HAP-1 (cell line): ENCODE measurements at places on chromosomes 11 and 22.

DNA sequence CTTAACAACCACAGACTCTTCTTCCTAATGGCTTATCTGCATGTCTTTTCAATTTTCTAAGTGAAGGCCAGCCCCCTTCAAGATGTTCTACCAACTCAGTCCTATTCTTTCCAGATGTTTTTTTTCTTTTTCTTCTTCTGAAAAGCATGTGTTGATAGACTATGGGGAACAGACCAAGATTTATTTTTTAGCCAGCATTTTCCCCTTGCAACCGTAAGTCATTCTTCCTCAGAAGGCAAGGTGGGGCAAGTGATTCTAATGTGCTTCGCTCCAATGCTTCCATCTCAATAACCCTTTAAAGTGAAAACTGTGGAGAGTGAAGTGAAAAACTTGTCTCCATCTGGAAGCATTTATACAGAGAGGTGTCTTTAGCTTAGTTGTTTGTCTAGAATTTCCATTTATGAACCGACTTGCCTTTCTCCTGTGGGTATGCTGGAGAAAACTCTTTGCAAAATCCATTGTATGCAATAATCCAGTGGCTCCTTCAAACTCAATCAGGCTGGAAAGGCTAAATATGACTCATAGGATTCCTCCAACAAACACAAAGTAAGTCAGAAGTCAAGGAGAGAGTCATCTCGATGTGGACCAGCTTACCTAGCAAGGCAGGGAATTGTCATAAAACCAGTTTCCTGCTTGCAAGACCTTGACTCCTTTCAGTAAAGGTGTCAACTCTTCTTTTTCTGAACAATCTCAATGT lies 83.7 kb downstream of the MAML2 start:
- DNase-seq: no peak

DNA sequence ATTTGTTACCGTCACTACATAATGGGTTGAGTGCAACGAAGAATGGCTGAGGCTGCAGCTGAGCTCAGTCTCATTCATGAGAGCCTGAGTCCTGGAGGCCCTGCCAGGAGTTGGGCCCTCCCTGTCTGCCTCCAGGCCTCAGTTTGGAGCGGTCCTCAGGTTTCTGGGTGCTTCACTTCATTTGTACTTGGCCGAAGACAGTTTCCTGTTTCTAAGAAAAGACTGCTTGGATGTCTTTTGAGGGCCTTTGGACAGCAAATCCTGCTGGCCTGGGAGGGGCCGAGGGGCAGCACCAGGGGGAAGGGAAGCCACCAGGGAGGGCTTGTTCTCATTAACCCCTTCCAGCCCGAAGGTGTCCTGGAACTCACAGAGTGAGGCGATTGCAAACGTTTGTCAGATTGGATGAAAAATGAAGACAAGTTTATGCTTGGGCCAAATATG lies 163.1 kb downstream of the ETS1 start:
- DNase-seq: no peak

DNA sequence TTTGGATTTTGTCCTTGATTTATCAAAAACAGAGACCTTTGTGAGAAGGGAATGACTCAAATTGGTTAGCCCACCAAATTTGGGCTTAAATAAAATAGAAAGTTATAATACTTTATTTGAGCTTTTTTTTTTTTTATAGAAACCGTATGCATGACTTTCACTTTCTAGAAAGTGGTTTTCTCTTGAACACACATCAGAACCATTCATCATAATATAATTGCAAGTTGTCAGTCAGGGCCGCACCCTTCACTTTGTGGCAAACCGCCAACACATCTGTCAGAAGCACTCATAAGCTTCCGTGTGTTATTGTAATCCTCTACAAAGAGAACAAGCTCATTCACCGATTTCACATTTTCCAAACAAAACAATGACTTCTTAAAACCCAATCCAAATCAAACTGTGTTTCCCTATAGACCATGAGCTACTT lies 76.1 kb downstream of the SOX6 start:
- peak; percentile 82 for DNase-seq

DNA sequence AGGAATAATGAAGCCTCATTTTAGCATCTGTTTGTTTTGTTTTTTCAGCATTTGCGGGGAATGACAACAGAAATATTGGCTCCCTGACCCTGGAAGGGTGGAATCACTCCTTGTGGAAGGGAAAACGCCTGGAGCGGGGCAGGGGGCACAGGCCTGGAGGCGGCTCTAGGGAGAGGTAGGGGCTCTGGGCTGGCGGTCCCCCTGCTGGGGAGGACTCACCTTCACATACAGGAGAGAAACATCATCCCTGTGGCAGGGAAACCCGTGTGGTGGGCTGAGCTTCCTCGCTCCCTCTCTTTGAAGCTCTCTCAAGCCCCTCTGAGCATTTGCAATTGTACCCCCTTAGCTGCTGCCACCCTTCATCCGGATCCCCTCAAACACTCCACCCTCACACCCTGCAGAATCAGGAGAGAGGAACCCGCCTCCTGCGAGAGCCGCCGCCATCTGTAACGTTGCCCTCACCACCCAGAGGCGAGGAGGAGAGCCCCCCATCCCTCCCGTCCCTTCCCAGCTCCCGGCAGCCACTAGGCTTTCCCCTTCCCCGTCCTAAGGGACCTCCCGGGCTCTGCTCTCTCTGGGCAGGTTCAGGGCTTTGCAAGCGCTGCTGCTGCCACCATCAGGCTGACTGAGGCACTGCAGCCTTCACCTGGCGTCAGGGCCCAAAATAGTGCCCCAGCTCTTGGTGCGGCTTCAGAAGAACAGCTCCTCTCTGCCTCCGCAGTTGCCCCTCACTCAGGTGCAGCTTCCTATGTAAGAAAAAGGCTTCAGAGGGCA lies 10.4 kb downstream of the KIRREL3 start:
- DNase-seq: peak; percentile 52

DNA sequence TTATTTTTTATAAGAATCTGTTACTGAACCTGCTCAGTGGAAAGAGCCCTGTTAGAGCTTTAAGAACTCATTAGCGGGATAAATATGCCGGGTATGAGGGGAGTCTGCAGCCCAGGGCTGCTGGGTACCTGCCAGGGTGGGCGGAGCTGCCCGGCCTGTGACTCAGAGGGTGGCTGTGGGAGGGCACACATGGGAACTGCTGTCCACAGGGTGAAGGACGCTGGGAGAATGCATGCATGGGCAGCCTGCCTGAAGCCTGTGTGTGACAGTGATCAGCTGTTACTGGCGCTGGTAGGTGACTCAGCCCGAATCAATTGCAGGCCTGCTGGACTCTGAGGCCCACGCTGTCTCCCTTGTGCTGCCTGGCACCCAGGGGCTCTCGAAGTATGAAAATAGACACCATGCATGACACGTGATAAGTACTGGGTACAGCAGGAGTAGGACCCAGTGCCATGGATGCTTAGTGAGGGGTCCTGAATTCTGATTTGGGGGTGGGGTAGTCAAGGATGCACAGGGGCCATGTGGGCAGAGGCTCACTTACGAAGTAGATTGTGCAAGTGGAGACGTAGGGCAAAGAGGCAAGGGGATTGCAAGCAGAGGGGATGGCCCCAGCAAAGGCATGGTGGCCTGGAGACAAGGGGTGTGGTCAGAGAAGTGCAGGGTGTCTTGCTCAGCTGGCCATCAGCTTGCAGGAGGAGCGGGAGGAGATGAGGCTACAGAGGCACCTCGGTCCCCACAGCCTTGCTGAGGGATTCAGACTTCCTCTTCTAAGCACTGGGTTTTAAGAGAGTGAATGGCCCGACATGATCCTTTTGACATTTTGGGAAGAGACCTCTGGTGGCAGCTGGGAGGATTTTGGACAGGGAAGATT lies 36.5 kb downstream of the GRIK4 start:
- DNase-seq: peak; percentile 49

- DNase-seq: no peak
Observed at GRCh38 chr11:10764412-10764811, 13.4 kb downstream of the CTR9 start.

- DNase-seq: no peak
Observed at GRCh38 chr11:13076961-13077360, 67.8 kb downstream of the RASSF10 start.

- DNase-seq: no peak
Observed at GRCh38 chr11:33667819-33668467, 32.7 kb downstream of the C11orf91 start.

GRCh38 chr11:128565881-128566280 lies 21.5 kb downstream of the ETS1 start:
- no peak for DNase-seq

- DNase-seq: peak; percentile 54
Observed at GRCh38 chr11:118953265-118953664, 2.8 kb upstream of the UPK2 start.

DNA sequence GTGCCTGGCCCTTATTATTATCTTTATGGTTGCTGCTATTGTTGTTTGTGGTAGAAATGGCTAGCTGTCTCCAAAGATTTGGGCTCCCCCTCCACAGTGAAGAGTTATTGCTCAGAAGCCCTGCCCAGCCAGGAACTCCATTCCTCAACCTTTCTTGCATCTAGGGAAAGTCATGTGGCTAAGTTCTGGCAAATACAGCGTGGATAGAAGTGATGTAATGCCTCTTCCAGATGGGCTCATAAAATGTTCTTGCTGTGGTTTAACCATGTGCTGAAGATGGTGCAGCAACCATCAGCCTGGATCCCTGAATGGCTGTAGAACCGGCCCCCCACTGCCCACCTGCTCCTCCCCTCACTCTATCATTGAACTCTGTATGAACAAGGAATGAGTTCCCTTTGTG lies 203.5 kb upstream of the E2F8 start:
- DNase-seq: no peak

DNA sequence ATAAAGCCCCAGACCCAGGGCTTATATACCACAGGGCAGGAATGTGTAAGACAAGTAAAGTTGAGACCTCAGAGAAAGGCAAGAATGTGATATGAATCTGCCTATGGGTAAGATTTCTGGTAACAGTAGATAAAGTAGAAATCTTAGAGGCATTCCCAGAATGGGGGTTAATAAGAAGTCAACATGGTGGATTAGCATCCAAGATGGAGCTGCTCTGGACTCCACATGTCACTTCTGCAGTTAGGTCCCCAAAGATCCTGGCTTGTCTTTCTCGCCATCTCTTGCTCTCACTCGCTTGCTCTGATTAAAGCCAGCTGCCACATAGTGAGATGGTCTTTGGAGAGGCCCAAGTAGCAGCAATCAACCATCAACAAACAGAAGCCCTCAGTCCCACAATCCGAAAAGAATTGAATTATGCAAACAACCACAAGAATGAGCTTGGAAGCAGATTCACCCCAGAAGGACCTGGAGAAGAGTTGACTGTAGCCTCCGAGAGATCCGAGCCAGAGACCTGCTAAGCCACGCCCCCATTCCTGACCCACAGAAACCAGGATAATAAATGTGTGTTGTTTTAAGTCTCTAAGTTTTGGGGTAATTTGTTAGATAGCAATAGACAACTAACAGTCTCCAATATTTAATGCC lies 5.4 kb upstream of the C11orf86 start:
- DNase-seq: no peak

GRCh38 chr11:82636615-82637014 lies 97.0 kb downstream of the FAM181B start:
- no peak for DNase-seq

- no peak for DNase-seq
Observed at GRCh38 chr22:26565181-26565580, 24.8 kb downstream of the TPST2 start.

DNA sequence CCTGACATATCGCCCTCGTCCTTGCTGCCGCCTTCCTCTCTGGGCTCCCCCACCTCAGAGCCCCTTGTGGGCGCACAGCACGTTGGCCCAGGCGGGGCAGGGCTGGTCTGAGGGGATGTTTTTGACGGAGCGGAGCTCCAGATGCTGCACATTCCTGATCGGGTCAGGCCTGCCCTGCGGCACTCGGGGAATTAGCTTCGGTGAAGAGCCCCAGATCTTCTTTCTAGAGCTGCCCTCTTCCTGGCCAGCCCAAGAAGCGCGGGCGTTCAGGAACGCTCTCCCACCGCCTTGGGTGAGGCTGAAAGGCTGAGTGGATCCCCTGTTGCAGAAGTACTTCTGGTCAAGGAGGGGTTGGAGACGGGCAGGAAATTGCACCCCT lies 12.1 kb downstream of the YPEL4 start:
- peak; percentile 74 for DNase-seq

DNA sequence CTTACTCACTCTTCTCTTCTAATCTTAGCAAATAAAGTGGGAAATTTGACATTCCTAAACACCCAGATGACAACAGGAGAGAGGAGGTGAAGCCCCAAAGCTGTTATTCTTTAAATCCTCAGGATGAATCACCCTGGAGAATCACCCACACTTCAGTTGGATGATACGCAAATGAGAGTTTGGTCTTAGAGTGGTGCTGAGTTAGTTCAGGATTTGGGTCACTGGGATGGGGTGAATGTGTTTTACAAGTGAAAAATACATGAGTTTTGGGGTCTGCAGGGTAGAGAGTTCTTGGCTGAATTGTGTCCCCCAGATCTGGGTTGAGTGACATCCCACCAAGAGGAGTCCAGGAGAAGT lies 117.2 kb downstream of the GGTLC2 start:
- DNase-seq: no peak

- DNase-seq: no peak
Observed at GRCh38 chr11:12223771-12224536, 113.6 kb downstream of the MICAL2 start.

DNA sequence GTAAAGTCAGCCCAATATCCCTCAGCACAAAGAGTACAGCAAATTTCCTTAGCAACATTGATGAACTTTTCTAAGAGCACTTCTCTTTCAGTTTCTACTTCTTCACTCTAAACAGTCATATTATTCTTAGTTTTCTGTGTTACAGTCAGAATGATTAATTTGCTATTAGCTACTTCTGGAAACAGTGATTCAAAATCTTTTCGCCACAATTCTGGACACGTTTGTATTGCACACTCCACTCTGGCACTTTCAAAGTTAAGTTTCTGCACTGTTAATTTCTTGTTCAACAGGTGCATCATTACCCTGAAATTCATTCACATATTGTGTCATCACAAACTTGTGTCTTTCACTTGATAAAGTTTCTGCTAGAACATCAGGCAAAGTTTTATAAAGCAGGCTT lies 22.5 kb downstream of the ABTB2 start:
- no peak for DNase-seq

DNA sequence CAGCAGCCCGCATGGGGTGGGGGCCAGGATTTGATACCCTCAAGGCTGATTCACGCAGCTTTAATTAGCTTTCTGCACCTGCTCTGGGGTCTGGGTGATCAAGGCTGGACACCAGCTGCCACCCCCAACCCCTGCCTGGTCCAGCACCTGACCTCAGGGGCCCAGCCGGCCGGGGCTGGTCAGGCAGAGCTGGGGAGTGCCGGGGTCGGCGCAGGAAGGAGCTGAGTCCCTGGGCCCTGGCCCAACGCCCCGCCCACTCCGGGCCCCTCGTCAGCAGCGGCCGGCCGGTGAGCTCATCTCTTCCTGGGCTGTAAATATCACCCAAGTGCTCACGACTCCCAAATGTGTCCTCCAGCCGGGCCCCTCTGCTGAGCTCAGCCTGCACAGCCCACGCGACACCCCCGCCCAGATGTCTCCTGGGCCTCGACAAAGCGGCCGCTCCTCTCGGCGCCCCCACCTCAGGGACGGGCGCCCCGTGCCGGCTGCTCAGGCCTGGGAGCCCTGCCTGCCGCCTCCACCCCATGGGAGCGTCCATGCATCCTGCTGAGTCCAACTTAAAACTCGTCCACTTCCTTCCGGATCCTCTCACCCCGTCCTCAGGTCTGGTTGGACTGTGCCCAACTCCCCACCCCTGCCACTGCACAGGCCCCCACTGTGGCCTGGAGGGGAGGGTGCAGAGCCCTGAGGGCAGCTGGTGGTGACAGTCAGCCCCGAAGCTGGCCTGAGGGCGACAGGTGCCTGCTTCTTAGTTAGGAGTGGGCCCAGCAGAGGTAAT lies 29.0 kb downstream of the RTN4R start:
- no peak for DNase-seq

GRCh38 chr22:28855355-28856094 lies 27.8 kb upstream of the ZNRF3 start:
- peak; percentile 72 for DNase-seq
